Calu3 (cell line): ENCODE measurements at places on chromosomes 6 and 20. TPM values are rescaled to one million over a fixed set of nuclear protein-coding genes. Genes with fewer than 3 reads are reported as not detected.

Gene PLCB4
- 9.9 and 12.9 TPM in 2 replicates for total RNA-seq

Gene ROS1
- 5.1 and 8.1 TPM in 2 replicates for total RNA-seq

Gene DSP
- total RNA-seq = 46.4 and 57.7 TPM in 2 replicates

Gene TLDC2
- 1.1 and 1.9 TPM in 2 replicates for total RNA-seq

Gene MOCS1
- 2.5 TPM in 2 replicates for total RNA-seq

Gene ZNF341
- total RNA-seq = 10.2 and 12.9 TPM in 2 replicates

Gene PET117
- 5.2 and 6.0 TPM in 2 replicates for total RNA-seq

Gene ESR1
- 0.29 and 0.50 TPM in 2 replicates for total RNA-seq

Gene GRM1
- total RNA-seq = 0.12 TPM in 1 of 2 replicates, not detected in the other

Gene SPAG4
- total RNA-seq = 7.7 and 15.9 TPM in 2 replicates

Gene F13A1
- total RNA-seq = not detected in 2 replicates

Gene PXDC1
- total RNA-seq = 15.0 and 18.2 TPM in 2 replicates

Gene RNGTT
- total RNA-seq = 19.4 and 21.2 TPM in 2 replicates

Gene RAB44
- not detected in 2 replicates for total RNA-seq

Gene LRP11
- 27.4 and 31.1 TPM in 2 replicates for total RNA-seq

Gene BCAS1
- total RNA-seq = 11.1 and 16.9 TPM in 2 replicates

Gene PRND
- not detected in 2 replicates for total RNA-seq
